NCI-H82 (cell line): ENCODE measurements at places on chromosomes 3 and 15.
A peak's percentile ranks its signal among the peaks of the same experiment; 100 is the strongest.

- DNase-seq = no peak
Observed at GRCh38 chr15:66565741-66566144, at the start of gene LCTL. Gene LCTL, minus strand, starts transcription at chr15:66565998. Its CDS starts 633 bp downstream, at chr15:66565365.

- no peak for DNase-seq
Observed at GRCh38 chr3:156793851-156794250, 32.3 kb upstream of the LEKR1 start.

DNA sequence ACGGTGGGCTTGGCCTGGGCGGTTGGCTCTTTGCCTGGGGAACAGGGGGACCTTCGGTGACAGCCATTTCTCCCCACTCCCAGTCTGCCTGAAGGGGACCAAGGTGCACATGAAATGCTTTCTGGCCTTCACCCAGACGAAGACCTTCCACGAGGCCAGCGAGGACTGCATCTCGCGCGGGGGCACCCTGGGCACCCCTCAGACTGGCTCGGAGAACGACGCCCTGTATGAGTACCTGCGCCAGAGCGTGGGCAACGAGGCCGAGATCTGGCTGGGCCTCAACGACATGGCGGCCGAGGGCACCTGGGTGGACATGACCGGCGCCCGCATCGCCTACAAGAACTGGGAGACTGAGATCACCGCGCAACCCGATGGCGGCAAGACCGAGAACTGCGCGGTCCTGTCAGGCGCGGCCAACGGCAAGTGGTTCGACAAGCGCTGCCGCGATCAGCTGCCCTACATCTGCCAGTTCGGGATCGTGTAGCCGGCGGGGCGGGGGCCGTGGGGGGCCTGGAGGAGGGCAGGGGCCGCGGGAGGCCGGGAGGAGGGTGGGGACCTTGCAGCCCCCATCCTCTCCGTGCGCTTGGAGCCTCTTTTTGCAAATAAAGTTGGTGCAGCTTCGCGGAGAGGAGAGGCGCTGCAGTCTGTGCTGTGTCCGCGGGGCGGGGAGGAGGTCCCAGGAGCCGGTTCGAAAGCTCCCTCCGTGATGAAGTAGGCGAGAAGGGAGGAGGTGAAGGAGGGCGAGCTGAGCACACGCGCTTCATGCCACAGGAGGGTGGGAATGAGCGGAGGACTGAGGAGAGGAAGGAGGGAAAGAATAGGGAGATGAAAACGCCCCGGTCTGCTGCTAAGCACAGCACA is 9.6 kb downstream of the CLEC3B start:
- peak; percentile 20 for DNase-seq

- DNase-seq = peak; percentile 79
Observed at GRCh38 chr3:187678726-187679268, 8.6 kb upstream of the SST start.

DNA sequence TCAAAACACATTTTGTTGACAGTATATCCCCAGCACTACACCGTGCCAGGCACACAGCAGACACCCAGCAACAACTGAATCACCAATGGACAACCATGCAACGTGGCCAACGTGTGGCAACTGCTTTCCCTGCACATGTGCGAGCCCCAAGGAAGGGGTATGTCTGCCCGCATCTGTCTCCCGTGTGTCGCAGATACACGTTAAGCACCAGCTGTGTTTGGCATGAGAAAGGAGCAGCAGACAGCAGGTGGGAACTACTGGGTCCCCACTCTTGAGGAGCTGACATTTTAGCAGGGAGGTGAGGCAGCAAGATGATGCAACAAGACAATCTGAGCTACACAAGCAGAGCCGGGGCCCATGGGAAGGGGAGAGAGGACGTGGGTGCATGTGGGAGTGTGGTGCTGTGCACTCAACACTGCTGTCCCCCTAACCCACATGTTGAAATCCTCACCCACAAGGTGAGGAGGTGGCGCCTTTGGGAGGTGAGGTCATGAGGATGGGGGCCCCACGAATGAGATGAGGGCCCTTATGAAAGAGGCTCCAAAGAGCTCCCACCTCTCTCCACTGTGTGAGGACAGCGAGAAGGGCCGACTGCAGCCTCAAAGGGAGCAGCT is 56.2 kb downstream of the ROPN1B start:
- no peak for DNase-seq

- no peak for DNase-seq
Observed at GRCh38 chr15:52682781-52683180, 3.6 kb upstream of the ATOSA start.

- no peak for DNase-seq
Observed at GRCh38 chr3:9778143-9779074, 8.7 kb upstream of the CAMK1 start.

DNA sequence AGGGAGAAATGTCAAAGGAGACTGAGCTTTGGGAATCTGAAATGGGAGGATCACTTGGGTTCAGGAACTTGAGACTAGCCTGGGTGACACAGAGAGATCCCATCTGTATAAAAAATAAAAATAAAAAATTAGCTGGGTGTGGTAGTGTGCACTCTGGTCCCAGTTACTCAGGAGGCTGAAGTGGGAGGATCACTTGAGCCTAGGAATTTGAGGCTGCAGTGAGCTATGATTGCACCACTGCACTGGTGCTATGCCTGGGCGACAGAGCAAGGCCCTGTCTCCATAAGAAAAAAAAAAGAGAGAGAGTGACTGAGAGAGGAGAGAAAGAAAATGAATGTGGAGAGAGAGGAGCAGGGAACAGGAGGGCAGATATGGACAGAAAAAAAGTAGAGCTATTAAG is 72.8 kb downstream of the SENP2 start:
- no peak for DNase-seq
